Activated CD4-positive, alpha-beta T cell treated with anti-CD3 and anti-CD28 coated beads, Interleukin-2, Interleukin-4, amounts not matched to agents 100 ng/mL and 50 ng/mL, durations not matched to agents 16 hours and 8 hours (primary cell): ENCODE measurements at places on chromosomes 3 and 15.

DNA sequence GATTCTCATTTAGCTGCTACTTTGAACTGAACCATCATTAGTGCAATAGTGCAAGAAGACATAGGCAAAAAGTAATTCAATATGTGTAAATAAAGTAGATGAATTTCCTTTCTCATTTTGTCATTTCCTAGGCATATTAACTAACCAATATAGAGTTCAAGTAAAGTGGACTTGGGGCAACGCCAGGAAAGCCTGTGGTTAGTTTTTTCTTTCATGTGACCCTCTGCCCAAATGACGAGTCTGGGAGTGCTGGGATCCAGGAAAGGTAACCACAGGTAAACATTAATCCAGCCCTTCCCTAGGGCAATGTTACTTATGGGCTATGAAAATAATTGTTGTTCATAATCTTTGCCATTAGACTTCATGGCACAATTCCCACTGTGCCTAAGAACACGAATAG is 181.0 kb downstream of the VPS13C start:
- no peak for DNase-seq

DNA sequence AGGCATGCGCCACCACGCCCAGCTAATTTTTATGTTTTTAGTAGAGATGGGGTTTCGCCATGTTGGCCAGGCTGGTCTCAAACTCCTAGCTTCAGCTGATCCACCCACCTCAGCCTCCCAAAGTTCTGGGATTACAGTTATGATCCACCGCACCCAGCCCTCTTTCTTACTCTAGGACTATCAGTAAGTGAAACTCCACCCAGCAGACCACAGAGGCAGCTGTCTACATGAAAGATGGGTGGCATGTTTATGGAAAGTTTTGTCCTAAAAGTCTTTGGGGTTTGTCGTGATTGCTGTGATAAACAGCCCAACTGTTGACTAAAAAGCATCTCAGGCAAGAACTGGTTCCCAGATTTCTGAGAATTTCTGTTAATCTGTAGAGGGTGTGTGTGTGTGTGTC is 10.9 kb downstream of the ARL6IP5 start:
- peak; percentile 48 for DNase-seq

DNA sequence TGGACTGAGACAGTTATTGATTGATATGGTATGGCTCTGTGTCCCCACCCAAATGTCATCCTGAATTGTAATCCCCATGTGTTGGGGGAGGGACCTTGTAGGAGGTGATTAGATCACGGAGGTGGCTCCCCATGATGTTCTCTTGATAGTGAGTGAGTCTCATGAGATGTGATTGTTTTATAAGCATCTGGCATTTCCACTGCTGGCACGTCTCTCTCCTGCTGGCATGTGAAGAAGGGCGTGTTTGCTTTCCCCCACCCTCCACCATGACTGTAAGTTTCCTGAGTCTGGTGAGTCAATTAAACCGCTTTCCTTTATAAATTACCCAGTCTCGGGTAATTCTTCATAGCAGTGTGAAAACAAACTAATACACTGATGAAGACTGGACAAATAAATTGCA is 105.6 kb upstream of the MELTF start:
- DNase-seq, result no peak

GRCh38 chr3:184801241-184801785 is 10.7 kb upstream of the VPS8 start:
- DNase-seq, result no peak

GRCh38 chr15:45130291-45131000 is 652 bp downstream of the DUOX1 start:
- no peak for DNase-seq

DNA sequence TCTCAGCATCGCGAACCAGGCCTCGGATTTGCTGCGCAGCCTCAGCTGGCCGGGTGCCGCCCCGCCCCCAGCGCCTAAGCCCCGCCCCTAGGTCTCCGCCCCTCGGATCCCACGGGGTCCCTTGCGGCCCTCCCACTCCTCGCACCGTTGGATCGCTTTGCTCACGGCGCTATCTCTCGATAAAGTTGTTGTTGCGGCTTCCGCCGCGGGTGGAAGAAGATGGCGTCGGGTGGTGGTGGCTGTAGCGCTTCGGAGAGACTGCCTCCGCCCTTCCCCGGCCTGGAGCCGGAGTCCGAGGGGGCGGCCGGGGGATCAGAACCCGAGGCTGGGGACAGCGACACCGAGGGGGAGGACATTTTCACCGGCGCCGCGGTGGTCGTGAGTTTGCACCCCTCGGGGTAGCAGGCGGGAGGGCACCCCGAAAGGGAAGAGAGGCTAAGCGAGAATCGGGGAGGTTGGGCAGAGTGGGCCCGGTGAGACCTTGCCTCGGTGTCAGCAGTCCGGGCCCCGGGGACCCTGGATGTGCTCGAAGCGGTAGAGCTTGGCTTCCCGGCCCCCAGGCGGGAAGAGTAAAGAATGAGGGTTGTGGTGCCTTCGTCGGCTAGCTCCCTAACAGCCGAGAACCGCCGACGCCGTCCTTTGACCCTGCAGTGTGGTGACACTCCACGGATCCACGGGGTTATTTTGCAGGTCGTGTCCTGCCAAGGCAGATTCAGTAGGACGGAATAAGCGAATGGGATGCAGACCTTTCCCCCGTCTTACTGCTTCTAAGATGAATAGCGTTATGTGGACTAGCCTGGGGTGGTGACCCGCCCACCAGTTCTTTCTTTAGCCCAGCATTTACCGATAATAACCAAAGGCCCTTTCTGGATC is at the start of gene SNX1:
SNX1 (plus strand) TSS at position 188 of the 873 bp plus-strand sequence; CDS start at position 220, 32 bp downstream.
- DNase-seq, result peak; percentile 97

DNA sequence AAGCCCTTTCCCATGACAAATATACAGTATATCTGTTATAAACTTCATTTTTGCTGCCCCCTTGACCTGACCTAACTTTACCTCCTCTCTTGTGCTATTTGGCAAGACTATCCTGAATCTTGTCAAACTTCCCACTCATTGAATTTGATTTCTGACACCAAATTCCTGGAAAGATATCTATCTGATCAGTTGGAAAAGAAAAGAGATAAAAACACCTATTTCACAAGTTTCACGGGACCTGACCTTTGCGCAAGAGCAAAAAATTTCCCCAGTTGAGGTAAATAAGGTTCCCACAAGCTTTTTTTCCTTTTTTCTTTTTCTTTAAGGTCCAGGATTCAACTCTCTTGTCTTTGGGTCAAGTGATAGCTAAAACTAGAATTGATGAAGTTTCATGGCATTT is 189.2 kb upstream of the LPP start:
- no peak for DNase-seq

DNA sequence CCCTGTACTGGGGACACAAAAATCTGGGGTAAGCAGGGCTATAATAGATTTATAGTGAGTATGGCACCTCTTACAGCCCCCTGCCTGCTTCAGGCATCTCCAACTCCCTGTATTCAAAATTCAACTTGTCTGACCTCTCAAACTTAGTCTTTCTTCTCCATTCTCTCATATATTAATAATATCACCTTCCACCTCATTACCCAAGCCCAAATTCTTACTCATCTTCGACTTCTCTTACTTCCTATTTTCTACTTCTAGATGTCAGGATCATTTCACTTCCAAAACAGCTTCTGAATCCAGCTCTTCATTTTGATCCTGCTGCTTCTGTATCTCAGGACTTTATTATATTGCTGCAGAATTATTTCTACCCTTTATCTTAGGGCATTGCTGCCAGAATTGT is 290.7 kb downstream of the CHST2 start:
- DNase-seq, result no peak
